Activated CD4-positive, alpha-beta memory T cell treated with anti-CD3 and anti-CD28 coated beads, Interleukin-2, amount 10 ng/mL, durations not matched to agents 7 days and 5 days (primary cell): ENCODE measurements at places on chromosomes 4 and X. TPM values are rescaled to one million over a fixed set of nuclear protein-coding genes. Genes with fewer than 3 reads are reported as not detected.

- peaks cover 19% of the 10 kb centered on the region for H3K4me1 ChIP-seq
- no peak for DNase-seq
- no peak overlapping the region for H3K27ac ChIP-seq
- no peaks in the 10 kb centered on the region for H3K27me3 ChIP-seq
Measured at GRCh38 chr4:13601048-13601447, 26.5 kb downstream of the BOD1L1 start.

- H3K27me3 ChIP-seq = no peaks in the 10 kb centered on the region
- H3K4me3 ChIP-seq = no peak overlapping the region
- no peaks in the 10 kb centered on the region for H3K4me1 ChIP-seq
- H3K36me3 ChIP-seq = no peaks in the 10 kb centered on the region
- DNase-seq = no peak
Measured at GRCh38 chrX:67601771-67602170, 58.0 kb downstream of the AR start.

- H3K27me3 ChIP-seq = no peaks in the 10 kb centered on the region
- DNase-seq = no peak
- peaks cover 73% of the 10 kb centered on the region for H3K36me3 ChIP-seq
- peak overlapping the region; percentile 98 for H3K27ac ChIP-seq
- H3K4me3 ChIP-seq = peak overlapping the region; percentile 74
Measured at GRCh38 chrX:48714573-48714972, 18.0 kb downstream of the SUV39H1 start.

DNA sequence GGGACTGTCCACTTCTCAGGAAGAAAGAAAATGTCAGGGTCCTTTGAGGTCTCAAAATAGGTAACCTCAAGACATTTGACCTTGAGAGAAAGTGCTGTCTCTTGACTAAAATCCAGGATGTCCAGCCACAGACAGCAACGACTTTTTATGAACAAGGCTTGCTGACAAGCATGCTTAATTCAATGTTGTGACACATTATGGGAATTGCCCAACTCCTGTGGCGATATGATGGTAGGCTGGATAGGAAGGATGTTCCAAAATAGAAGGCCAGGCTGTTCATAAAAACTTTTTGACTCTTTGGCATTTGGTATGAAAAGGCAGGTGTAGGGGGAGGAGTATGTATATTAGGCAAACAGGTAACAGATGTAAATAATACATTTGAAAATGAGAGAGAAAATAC, 50.8 kb upstream of the EDNRA start:
- no peak overlapping the region for H3K27ac ChIP-seq
- no peak for DNase-seq
- H3K36me3 ChIP-seq = no peaks in the 10 kb centered on the region
- H3K27me3 ChIP-seq = no peaks in the 10 kb centered on the region

Gene SSX2B
- total RNA-seq = not detected

Gene SYP
- total RNA-seq = 1.2 TPM
